ENCODE measurements at places on chromosomes 7 and 10.
A peak's percentile ranks its signal among the peaks of the same experiment; 100 is the strongest.

DNA sequence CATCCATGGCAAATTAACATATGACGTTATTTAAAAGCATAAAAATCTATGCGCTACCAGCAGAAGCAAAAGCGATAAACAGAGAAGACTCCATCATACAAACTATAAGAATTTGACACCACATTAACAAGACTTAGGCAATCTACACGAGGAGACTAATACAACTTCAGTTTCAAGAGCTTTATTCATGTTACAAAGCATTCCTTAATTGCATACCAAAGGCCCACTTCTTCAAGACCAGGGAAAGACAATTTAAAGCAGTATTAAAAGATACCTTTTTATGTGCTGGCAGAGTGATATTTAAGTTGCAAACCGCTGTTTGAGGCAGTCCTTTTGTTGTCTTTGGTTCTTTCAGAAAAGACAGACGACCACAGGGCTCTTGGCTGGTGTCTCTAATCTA, 176.0 kb upstream of the CCDC6 start:
- no peak for DNase-seq

DNA sequence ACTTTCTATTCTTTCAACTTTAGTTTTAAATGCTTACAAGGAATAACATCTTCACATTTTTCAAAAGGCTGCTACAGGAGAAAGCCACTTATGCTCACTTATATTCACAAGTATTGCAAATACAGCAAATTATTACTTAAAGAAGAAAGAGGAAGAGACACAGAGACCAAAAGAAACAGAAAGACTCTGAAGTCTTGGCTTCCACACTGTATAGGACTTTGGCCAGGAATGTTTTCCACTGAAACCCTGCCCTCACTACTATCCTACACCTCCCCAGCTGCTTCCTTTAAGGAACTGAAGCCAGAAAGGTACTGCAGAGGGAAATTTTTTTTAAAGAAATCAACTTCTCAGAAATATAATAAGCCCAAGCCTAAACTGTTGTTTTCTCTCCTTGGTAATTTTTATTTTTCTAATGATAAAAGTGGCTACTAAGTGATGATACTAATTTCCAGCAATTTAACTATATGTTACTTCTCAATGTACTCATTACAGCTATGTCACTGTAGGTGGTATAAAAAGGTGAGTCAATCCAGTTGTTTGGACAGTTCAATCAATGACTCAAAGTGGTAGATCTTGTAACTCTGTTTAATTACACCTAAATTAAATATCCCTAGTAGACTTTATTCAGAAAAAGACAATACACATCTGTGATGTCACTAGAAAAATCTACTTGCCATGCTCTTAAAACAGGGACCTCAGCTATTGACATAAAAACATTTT, 231.6 kb downstream of the GRM8 start:
- no peak for DNase-seq

- DNase-seq = no peak
These were observed 1.4 kb upstream of the SLC25A28 start for GRCh38 chr10:99621454-99622251.

DNA sequence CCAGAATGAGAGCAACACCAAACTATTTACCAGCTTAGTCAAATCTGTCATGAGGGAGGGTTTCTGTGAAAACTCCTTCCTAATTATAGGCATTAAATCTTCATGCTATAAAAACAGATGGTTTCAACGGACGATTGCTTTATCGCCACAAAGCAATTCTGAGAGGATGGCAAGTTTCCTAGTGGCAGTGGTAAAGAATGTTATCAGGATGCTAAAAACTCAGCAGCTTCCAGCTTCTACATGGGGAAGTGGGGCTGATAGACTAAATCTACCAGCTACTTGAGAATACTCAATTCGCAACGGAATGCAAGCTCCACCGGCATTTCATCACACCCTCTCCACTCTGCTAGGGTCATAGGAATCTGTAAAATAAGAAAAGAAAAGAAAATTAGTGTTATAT, 41.8 kb downstream of the JCAD start:
- no peak for DNase-seq

DNA sequence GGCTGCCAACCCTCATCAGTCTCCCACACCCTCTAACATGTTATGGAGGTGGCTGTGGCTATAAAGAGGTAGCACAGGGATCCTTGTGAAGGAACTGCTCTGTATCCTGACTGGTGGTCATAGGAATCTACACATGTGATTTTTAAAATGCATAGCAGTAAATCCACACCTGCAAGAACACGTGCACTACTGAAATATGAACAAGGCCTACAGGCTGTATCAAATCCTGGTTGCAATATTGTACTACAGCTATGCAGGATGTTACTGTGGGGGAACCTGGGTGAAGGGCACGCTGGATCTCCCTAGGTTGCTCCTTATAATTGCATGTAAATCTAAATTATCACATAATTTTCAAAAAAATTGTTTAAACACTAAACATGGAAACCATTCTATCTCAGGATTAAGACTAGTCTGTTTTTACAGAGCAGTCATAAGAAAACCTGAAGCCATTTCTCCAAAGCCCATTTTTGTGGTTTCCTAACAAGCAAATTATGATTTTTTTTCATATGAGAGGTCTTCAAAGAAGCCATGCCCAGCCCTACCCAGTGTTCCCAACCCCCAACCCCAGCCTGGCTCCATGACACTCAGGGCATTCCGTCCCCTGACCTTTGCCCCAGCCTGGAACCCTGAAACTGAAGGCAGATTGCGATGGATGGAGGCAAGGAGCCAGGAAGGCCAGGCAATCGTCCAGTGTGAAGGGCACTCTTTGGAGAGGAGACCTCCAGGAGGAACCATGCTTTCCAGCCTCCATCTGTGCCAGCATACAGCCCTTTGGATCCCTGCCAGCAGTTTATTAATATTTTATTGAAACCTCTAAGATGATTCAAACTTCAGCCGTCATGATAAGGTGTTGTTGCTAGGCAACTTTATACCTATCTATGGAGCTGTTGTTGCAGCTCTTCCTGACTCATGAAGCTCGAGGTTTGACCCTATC, 161.0 kb downstream of the GRID1 start:
- DNase-seq = no peak

DNA sequence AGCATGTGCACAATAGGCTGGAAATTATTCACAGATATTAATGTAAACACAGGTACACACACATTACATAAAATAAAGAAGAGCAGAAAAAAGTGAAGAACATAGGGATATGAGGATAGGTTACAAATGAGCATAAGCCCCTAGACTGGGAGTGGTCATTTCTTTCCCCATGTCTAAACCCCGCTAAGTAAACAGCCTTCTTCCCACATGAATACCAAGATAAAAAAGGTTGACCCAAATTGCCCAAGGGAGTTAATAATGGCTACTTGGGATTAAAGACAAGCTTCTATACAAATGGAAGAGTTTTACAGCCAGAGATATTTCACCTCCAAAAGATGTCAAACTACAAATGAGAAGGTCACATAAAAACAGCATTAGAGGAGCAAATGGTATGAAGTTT, 527.1 kb upstream of the CELF2 start:
- no peak for DNase-seq

DNA sequence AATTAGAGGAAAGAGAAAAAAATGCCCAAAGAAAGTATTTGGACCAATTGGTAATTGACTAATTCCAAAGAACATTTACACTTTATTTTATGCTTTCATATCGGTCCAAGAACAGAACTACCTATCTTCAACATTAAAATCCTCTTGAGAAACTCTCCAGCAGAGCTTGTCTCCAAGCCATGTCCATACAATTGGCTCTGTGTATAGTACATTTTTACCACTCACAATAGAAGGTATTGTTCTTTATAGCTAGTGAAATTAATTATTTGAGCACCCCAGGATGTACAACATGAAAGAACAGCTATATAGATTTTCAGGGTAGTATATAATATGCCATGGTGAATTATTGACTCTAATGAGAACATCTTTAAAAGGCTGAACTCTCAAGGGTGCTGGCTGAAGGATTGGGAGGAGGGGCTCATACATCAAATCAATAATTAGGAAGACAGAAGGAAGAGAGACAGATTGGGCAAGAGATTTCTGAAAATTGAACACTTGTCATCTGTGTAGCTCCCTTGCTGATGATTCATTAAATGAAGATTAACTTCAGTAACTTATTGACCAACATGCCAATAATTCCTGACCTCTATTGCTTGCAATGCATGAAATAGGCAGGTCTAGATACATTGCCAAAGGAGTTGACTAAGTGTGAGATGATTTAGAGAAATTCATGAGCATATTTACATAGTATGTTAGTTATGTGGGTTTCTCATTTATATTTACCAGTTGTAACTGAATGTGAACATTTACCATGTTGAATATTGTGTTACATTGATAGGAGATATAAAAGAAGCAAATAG, 249.7 kb downstream of the MTERF1 start:
- no peak for DNase-seq

DNA sequence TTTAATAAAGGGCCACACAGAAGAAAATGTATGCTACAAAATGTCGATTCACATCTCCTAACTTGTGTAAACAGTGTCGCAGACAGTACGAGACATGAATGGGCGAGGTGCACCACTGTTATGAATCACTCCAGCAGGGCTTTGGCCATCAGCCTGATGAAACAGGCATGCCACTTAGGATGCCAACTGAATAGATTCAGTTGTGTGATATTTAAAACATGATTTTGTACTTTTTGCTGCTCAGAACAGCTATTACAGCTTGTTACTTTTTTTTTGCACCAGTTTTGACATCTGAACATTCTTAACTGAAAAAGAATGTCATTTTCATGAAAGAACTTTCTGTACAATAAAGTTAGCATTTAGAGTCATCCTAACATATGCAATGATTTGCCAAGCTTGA, 138.1 kb downstream of the VTI1A start:
- no peak for DNase-seq

DNA sequence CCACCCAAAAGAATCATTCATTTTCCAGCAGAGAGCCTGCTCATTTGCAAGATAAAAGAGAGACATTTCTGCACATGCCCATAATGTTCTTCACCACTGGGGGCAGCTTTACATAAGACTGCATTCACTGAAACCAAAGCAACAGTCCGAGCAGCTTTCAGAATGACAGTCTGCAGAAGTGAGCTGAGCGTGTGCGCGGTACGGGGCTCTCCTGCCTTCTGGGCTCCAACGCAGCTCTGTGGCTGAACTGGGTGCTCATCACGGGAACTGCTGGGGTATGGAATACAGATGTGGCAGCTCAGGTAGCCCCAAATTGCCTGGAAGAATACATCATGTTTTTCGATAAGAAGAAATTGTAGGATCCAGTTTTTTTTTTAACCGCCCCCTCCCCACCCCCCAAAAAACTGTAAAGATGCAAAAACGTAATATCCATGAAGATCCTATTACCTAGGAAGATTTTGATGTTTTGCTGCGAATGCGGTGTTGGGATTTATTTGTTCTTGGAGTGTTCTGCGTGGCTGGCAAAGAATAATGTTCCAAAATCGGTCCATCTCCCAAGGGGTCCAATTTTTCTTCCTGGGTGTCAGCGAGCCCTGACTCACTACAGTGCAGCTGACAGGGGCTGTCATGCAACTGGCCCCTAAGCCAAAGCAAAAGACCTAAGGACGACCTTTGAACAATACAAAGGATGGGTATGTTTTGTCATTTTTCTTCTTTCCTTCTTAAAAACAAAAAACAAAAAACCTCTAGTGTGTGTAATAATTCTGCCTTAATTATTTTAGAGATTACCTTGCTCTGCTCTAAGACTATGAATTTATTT, at the start of gene LRRTM3:
LRRTM3 (plus strand) TSS at position 141 of the 820 bp plus-strand sequence.
- DNase-seq = peak; percentile 38

All from stimulated activated CD4-positive, alpha-beta T cell treated with anti-CD3 and anti-CD28 coated beads, Interleukin-15, amount 100 ng/mL, for 24 hours (primary cell).